ENCODE measurements at places on chromosomes 4 and X.
A peak's percentile ranks its signal among the peaks of the same experiment; 100 is the strongest.

- no peak for DNase-seq
Measured at GRCh38 chr4:118752551-118752950, 67.4 kb downstream of the METTL14 start.

DNA sequence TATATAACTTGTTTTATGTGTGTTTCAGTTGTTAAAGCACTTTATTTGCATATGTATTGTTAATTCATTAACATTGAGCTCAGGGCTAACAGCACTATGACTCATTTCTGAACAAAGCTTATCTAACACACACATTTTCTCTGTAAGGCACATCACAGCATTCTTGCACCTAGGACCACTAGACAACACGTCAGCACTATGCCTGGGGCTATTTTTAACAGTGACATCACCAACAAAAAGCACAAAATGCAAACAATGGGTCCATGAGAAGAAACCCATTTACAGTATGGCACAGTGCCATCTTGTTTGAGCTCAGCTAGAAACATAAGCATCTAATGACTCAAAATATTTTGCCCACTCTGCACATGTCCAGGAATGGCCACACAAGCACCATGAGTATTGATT is 124.4 kb downstream of the RELL1 start:
- no peak for DNase-seq

- DNase-seq: peak; percentile 26
Measured at GRCh38 chr4:74402692-74403456, 37.9 kb downstream of the EREG start.

DNA sequence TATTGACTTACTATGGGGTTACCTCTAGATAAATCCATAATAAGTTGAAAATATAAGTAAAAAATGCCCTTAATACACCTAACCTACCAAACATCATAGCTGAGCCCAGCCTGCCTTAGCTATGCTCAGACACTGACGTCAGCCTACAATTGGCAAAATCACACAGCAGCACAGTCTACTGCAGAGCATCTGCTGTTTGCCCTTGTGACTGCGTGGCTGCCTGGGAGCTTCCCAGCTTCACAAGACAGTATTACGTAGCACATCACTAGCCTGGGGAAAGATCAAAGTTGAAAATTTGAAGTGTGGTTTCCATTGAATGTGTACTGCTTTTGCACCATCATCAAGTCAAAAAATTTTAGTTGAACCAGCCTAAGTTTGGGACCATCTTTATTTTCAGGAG is 8.8 kb downstream of the HTT-AS start:
- no peak for DNase-seq
